ENCODE measurements at places on chromosomes 13 and 19. TPM values are rescaled to one million over a fixed set of nuclear protein-coding genes. Genes with fewer than 3 reads are reported as not detected.

Gene TTC9B
- not detected for total RNA-seq

DNA sequence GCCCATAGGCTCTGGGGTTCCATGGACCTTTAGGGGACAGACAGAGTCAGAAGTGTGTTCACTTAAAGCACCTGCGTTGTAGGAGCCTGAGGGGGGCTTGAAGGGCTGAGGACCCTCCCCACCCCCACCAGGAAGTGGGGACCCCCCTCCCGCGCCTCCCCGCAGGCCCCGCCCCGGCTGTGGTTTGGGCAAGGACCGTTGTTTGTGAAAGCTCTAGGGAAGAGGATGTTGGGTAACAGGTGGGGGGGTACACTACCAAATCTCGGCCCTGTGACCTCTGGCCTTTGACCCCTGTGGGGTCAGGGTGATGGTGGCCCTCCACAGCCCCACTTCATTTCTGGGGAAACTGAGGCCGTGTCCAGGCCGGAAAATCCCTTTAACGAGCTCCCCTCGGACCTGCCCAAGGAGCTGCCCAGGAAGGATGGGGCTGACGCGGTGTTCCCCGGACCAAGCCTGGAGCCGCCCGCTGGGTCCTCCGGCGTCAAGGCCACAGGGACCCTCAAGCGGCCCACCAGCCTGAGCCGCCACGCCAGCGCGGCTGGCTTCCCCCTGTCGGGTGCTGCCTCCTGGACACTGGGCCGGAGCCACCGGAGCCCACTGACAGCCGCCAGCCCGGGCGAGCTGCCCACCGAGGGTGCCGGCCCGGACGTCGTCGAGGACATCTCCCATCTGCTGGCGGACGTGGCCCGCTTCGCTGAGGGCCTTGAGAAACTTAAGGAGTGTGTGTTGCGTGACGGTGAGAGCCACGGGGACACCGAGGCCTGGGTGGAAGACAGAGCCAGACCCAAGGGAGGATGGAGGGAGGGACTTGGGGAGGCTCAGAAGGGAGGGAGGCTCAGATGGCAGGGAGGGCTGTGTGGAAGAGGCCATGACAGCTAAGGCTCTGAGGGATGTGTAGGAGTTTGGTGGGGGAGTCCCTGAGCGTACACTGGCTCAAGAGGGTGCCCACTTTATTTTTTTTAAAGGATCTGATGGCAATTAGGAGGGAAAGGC, 1.3 kb downstream of the ARHGAP45 start:
- peaks cover 7% of the 10 kb centered on the region for H3K27me3 ChIP-seq
- H3K27ac ChIP-seq: no peak overlapping the region
- H3K4me3 ChIP-seq: no peak overlapping the region
- H3K36me3 ChIP-seq: no peaks in the 10 kb centered on the region
- H3K4me1 ChIP-seq: peaks cover 26% of the 10 kb centered on the region

GRCh38 chr19:13430790-13431582, 75.3 kb downstream of the CACNA1A start:
- H3K4me1 ChIP-seq: no peaks in the 10 kb centered on the region
- no peaks in the 10 kb centered on the region for H3K36me3 ChIP-seq
- peak; percentile 62 for DNase-seq
- no peak overlapping the region for H3K27ac ChIP-seq

Gene ZNF296
- total RNA-seq: 3.0 TPM

DNA sequence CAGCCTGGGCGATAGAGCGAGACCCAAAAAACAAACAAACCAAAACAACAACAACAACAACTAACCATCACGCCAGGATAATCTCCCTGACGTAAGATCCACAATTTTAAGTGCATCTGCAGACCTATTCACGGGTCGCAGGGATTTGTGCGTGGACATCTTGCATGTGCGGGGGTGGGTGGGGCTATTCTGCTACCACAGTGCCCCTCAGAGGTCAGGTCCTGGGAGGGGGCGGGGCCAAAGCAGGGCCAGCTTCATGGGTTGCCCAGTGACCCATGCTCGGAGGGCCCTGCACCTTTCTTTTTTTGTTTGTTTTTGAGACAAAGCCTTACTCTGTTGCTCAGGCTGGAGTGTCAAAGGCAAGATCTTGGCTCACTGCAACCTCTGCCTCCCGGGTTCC, 2.6 kb upstream of the CDC42EP5 start:
- no peak for DNase-seq
- H3K36me3 ChIP-seq: no peaks in the 10 kb centered on the region
- no peaks in the 10 kb centered on the region for H3K27me3 ChIP-seq

GRCh38 chr13:77029436-77029835, 2.5 kb upstream of the FBXL3 start:
- H3K27ac ChIP-seq: no peak overlapping the region
- no peaks in the 10 kb centered on the region for H3K27me3 ChIP-seq
- DNase-seq: no peak
- peaks cover 4% of the 10 kb centered on the region for H3K4me1 ChIP-seq
- H3K36me3 ChIP-seq: no peaks in the 10 kb centered on the region

GRCh38 chr13:39770221-39771090, 115.0 kb downstream of the COG6 start:
- no peaks in the 10 kb centered on the region for H3K27me3 ChIP-seq
- DNase-seq: no peak
- H3K4me1 ChIP-seq: peaks cover 33% of the 10 kb centered on the region
- H3K27ac ChIP-seq: no peak overlapping the region
- H3K4me3 ChIP-seq: no peak overlapping the region

DNA sequence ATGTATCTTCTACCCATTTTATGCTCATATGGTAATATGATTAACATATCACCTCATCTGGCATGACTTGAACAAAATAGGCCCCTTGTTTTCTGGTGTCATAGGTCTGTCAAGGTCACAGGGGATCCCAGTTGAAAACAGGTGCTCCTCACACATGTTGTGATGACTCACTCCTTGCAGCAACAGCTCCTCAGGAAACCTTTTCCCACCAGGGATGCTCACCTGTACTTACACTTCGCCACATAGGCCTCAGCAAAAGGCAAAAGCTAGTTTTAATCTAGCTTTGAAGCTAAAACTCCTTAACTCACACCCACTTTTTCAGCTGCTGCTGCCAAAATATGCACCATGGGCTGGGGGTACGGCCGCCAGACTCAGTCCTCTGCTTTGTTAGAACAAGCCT, 110.0 kb upstream of the SOX21 start:
- no peak for DNase-seq
- no peak overlapping the region for H3K27ac ChIP-seq
- no peaks in the 10 kb centered on the region for H3K36me3 ChIP-seq
- no peak overlapping the region for H3K4me3 ChIP-seq
- no peaks in the 10 kb centered on the region for H3K27me3 ChIP-seq
- H3K4me1 ChIP-seq: no peaks in the 10 kb centered on the region

DNA sequence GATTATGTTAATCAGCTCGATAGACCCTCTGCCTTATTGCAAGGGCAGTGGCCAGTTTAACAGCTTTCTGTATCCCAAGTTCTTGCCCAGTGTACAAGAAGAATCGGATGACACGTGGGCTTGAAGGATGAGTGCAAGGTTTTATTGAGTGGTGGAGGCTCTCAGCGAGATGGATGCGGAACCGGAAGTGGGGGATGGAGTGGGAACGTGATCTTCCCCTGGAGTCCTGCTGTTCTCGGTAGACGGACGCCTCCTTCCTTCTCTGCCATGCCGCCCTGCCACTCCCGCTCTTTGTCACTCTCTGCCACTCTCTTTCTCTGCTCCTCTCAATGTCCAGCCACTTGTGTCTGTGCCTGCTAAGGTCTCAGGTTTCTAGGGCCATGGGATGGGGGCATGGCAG, 21.0 kb downstream of the RFXAP start:
- H3K36me3 ChIP-seq: peaks cover 5% of the 10 kb centered on the region
- peaks cover 53% of the 10 kb centered on the region for H3K4me1 ChIP-seq
- DNase-seq: peak; percentile 92
- H3K27ac ChIP-seq: peak overlapping the region; percentile 82
- no peak overlapping the region for H3K4me3 ChIP-seq

DNA sequence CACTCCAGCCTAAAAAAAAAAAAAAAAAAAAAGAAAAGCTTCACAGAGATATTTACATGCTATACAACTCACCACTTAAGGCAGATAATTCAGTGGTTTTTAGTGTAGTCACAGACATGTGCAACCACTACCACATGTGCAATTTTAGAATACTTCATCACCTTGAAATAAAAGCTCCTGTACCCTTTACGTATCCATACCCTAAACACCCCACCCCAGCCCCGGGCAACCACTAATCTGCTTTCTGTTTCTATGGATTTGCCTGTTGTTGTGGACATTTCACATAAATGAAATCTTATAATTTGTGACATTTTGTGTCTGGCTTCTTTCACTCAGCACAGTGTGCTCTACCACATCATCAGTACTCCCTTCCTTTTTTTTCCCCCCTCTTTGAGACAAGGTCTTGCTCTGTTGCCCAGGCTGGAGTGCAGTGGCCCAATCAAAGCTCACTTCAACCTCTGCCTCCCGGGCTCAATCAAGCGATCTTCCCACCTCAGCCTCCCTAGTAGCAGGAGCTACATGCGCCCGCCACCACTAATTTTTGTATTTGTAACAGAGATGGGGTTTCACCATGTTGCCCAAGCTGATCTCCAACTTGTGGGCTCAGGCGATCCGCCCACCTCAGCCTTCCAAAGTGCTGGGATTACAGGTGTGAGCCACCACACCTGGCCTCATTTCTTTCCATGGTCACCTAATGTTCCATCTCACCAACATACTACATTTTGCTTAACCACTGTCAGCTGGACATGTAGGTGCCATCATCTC, 4.0 kb downstream of the DDX39A start:
- H3K36me3 ChIP-seq: peaks cover 49% of the 10 kb centered on the region
- peaks cover 35% of the 10 kb centered on the region for H3K4me1 ChIP-seq
- no peaks in the 10 kb centered on the region for H3K27me3 ChIP-seq

GRCh38 chr13:112893570-112894422, 75.2 kb upstream of the MCF2L start:
- H3K36me3 ChIP-seq: no peaks in the 10 kb centered on the region
- H3K27me3 ChIP-seq: no peaks in the 10 kb centered on the region
- peak overlapping the region; percentile 44 for H3K4me3 ChIP-seq
- H3K4me1 ChIP-seq: peaks cover 15% of the 10 kb centered on the region
- peak; percentile 33 for DNase-seq

Gene SIGLEC11
- not detected for total RNA-seq
